ENCODE measurements at places on chromosomes 4 and X.

DNA sequence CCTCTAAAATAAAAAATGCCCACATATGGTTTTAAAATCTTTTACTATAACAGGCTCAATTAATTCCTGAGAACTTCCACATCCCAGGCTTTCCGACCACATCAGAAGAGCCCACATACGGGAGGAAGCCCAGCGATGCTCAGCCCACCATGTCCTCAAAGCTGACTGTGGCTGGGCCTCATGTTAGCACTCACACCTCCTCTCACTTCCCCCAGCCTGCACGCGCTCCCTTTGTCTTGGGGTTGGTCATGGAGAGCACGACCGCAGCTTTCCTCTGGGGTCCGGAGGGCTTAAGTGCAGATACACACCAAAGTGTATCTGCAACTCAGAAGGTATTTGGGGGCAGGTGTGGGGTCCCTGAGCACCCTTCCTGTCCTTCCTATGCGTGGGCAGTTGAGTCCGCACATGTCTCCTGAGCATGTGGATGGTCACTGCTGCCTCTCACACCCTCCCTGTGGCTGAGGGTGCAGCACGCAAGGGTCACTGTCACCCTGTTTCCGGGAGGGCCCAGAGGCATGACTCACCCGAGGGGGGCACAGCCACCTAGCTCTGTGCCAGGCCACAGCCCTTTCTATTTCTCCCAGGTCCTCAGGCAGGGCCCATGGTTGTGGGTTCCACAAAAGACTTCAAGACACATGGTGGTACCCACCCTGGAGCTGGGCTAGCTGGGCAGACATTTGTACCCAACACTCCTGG is 21.2 kb downstream of the WDR1 start:
- DNase-seq, result no peak

DNA sequence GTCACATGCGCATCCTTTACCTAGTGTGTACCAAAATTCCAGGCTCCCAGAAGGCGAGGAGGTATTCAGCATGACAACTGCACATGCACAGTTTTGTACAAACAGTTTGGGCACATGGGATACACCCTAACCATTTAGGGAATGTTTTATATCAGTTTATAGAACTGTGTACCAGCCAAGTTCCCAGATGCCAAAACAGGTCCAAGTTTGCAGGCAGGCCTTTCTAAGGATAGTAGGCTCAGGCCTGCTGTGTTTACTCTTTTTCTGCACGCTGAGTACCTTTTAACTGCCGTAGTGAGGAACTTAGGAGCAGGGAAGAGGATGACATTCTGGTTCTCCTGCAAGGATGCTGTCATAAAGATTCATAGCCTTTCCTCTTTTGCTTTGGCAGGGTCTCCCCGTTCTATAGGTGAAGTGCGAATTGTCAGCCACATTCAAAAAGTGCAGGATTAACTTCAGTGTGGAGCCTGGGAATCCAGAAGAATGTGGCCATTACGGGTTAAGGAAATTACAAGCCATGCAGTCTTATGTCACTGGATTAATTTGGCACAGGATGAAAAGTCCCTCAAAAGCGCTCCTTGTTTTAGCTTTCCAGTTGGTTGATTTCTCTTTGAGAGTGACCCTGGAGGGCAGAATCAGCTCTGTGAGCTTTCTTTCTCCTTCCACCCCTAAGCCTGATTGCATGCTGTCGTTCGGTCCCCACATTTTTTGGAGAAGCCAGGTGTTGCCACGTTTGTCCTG is 259.8 kb downstream of the ARHGAP10 start:
- no peak for DNase-seq

- DNase-seq, result no peak
These were observed 96.7 kb downstream of the ITM2A start for GRCh38 chrX:79270401-79270800.

- DNase-seq, result no peak
These were observed 66.3 kb upstream of the DGKK start for GRCh38 chrX:50536955-50537354.

GRCh38 chr4:135065366-135065765 is 863.8 kb upstream of the PABPC4L start:
- no peak for DNase-seq

DNA sequence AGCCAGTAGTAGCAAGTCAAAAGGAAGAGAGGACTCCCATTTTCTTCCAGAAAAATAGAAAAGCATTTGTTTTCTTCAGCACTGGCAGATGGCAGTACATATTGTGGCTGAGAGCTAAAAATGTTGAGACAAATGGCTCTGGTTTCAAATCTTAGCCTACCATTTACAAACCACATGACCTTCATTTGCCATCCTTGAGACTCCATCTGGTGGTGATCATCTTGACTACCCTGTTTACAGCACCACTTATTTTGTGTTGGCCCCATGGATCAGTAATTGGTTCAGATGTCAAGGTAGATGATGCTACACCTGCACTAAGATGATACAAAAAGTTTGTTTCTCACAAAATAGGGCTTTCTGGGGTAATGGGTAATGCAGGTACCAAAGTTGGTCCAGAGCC is 951.8 kb upstream of the IGFBP7 start:
- DNase-seq, result no peak

DNA sequence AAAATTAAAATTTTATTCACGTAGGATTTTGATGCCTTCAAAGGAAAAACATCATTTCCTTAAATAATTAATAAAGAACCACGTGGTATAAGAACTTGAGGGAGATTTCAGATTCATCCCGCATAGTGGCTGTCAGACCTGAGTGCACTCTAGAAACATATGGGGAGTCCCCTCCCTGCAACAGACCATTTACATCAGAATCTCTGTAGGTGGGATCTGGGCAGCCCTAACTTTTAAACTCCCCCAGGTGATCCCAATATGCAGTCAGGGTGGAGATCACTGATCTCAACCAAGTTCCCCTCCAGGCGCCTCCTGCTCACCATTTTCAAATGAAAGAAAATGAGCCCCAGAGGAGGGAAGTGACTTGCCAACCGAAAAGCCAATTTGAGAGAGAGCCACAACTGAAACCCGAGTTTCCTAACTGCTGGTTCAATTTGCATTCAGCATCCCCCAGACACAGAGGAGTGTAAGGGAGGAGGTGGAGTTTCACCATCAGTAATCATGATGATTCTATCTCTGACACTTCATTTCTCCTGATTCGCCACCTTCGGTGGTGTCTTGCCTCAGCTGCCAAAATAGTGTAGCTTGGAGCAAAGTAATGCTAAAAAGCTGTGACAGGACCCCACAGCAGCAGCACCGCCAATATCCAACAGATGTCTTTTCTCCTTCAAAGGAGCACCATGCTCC is 11.4 kb downstream of the RNF150 start:
- no peak for DNase-seq

DNA sequence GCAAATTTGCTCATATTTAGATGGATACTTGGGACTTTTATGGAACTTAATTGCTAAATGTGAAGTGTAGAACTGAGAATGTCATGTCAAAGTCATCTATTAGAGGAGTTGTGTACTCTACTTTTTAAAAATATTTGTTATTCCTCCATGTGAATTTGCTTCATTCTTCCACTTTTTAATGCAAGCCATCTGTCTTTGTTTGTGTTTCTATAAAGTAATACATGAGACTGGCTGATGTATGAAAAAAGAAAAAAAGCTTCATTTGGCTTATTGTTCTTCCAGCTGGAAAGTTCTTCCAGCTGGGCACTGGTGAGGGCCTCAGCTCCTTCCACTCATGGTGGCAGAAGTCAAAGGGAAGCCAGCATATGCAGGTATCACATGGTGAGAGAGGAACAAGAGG is 114.6 kb upstream of the GRID2 start:
- DNase-seq, result no peak

GRCh38 chrX:94901849-94902248 is 1227.8 kb downstream of the FAM133A start:
- DNase-seq, result no peak

GRCh38 chr4:2804973-2805501 is 12.2 kb downstream of the SH3BP2 start:
- no peak for DNase-seq
